Nucleus accumbens (tissue), 56 donors: ENCODE measurements at places on chromosomes 2 and 18.

DNA sequence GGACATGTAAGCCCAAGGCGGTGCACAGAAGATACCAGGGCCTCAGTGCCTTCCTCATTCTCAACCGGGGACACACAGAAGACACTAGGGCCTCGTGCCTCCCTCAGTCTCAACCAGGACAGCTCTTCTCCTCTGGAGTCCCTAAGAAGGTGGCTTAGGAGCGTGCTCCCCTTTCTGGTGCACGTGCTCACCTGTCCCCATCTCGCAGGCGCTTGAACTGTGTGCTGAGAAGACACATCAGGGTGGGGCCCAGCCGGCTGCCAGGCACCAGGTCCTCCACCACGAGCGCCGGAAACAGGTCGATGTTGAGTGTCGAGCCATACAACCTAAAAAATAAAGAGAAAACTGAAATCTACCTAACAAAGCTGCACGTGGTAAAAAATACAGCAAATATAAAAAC lies 99.9 kb downstream of the PXDN start:
- no peak for DNase-seq

- DNase-seq, result no peak
Measured at GRCh38 chr18:7338846-7339245, 108.0 kb downstream of the LRRC30 start.

DNA sequence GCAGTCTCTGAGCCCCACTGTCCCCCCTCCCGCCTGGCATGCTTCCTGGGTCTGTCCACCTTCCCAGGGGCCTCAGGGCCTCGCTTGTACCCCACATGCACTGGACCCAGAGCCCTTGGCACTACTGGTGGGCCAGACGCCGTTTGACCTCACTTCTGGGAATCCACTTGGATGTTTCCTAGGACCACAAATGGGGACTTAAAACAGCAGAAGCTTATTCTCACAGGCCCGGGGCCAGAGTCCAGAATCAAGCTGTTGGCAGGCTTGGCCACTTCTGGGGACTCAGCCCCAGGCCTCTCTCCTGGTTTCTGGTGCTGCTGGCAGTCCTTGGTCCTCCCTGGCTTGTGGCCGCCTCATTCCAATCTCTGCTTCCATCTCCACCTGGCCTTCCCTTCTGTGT lies 19.6 kb downstream of the ANO7 start:
- DNase-seq, result no peak

DNA sequence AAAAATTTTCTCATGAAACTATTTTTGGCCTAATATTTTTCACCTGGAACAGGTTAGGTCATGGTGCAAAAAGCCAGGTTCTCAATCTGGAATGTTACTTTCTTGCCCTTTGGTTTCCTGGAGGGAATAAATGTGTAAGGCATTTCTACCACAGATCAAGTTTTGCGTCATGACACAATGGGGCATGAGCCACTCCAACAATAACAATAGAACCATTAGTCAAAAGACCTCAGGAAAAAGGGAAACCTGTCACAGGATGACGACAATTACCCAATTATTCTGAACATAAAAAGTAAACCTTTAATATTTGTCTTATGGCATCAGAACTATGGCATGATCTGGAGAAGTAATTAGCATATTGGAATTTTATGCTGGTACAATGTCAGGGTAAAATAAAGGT lies 88.2 kb upstream of the HNRNPA3 start:
- no peak for DNase-seq

DNA sequence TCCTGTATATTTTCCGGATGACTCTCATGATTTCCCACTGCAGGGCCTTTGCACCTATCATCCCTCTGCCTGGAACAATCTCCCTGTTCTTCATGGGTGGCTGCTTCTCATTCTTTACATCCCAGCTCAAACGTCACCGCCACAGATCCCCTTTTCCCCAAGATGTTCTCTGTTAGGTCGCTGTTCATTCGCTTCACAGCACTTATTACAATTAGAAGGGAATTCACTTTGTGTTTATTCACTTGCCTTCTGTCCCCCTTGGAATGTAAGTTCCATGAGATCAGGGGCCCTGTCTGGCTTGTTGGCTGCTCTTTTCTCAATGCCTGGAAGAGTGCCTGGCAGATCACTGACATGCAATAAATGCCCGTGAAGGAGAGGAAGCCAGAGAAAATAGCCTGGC lies 106.7 kb downstream of the FOXI3 start:
- DNase-seq, result no peak

GRCh38 chr2:27596627-27597026 lies 13.8 kb downstream of the ZNF512 start:
- no peak for DNase-seq

- DNase-seq, result no peak
Measured at GRCh38 chr18:26510337-26510736, 38.0 kb downstream of the KCTD1 start.

DNA sequence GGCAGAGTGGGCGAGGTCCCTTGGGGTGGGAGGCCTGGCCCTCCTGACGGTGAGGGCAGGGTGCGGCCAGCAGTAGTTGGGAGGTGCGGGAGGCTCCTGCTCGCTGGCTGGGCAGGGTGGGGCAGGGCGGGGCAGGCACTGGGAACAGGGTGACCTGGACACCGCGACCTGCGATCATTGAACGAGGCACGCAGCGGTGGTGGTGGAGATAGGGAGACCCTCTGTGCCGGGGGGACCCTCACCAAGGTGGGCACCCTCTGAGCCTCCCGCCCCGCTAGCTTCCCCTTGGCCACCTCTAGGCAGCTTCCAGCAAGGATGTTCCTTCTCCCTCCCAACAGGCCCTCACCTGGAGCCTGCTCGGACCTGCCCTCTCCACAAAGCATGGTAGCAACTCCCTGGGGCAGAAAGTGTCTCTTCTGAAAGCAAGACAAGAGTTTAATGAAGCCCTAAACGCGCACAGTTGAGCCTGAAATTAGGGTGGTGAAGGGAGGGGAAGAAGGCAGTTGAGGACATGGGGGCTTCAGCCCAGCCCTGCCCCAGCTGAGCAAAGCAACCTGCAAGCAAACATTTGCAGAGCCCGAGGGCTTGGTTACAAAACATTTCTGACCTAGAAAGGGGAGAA lies 15.4 kb upstream of the FOSL2 start:
- no peak for DNase-seq

DNA sequence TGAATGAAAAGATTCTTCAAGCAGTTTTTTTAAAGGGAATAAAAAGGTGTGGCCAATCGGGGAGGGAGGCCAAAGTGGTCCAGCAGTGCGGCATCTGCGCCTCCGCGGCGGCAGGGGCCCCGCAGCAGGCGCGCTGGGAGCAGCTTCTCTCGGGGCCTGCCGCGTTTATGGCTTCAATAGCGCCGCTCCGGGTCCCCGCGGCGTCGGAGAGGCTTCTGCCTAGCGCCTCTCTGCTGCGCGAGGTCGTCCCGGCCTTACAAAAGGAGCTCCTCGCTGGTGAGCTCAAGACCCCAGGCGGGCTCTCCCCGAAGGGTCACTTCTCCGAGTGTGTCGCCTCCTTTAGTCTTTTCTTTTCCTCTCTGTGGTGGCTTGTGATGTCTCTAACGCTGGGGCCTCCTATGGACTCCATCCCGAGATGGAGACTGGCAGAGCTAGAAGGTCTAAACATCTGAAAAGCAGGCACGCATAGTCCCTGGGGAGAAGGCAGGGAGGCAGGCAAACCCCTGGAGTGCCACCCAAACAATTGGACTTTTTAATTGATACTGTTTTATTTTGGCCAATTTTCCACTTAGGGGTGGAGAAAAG lies 67.1 kb downstream of the SUMO1 start:
- no peak for DNase-seq

DNA sequence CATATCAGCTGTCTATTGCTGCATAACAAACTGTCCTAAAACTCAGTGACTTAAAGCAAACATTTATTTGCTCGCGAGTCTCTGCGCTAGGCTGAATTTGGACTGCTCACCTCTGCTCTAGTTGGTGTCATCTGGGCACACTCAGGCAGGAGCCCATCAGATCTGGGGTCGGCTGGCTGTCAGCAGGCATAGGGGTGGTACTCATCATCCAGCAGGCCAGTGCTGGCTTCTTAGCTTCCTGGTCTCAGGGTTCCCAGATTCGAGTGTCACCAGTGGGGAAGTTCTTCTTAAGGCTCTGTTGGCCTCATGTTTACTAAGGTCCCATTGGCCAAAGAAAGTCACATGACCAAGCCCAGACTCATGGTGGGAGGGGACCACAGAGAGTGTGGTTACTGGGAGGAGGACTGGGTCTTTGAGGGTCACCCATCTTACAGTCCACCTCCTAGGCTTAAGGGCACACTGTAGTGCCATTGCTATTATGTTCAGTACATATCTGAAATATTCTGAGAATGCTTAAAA lies 71.6 kb upstream of the ATG16L1 start:
- no peak for DNase-seq

- DNase-seq, result no peak
Measured at GRCh38 chr2:26099933-26100332, 66.0 kb downstream of the RAB10 start.

- no peak for DNase-seq
Measured at GRCh38 chr2:120879431-120880295, 144.0 kb downstream of the GLI2 start.

- no peak for DNase-seq
Measured at GRCh38 chr2:13240061-13240460, 523.3 kb downstream of the TRIB2 start.

GRCh38 chr18:33291539-33291938 lies 149.0 kb downstream of the CCDC178 start:
- DNase-seq, result no peak
